T-helper 2 cell (primary cell): ENCODE measurements at places on chromosomes 3 and 15.

- no peak for DNase-seq
These were observed 14.1 kb downstream of the LYSMD4 start for GRCh38 chr15:99719096-99719541.

- no peak for DNase-seq
These were observed 115.7 kb downstream of the ARRDC4 start for GRCh38 chr15:98076021-98076816.

DNA sequence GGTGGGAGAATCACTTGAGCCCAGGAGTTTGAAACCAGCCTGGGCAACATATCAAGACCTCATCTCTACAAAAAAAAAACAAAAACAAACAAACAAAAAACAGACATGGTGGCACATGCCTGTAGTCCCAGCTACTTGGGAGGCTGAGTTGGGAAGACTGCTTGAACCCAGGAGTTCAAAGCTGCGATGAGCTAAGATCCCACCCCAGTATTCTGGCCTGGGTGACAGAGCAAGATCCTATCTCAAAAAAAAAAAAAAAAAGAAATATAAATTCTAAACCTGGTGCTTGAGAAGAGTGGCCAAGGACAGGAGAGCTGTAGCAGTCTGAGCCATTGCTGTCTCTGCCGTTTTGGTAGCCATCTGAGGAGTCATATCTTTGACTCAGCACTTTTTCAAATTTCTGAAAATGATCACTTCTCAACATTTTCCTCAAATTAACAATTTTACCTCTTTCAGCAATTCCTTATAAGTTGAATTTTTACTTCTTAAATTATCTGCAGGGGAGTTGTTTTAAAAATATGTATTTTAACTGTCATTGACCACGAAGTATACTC is 3.6 kb upstream of the DENND4A start:
- DNase-seq = no peak

DNA sequence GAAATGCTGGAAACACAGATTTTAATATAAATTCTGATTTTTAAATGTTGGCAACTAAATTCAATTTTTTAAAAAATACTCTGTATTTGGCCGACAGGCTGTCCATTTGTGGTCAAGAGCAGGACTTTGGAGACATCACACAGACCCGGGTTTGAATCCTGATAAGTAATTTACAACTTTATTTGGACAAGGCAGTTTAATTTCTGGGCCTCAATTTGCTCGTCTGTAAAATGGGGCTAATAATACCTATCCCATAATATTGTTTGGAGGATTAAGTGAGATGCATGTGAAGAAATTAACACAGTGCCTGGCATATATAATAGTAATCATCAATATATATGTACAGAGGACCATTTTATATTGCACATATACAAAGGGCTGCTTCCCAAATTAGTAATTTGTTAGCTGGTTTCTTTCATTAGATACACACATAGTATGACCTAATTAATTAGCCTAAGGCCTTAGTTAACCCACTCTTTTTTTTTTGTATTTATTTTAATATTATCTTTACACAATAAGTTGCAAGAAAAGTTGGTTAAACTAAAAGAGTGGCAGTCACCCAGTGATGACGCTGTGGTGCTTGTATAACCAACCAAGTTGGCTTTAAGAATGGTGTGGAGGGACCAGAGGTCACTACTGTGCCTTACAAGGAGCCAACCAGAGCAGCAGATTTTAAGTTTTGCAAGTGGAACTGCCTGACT is 665 bp downstream of the PIGB start:
- DNase-seq = no peak

DNA sequence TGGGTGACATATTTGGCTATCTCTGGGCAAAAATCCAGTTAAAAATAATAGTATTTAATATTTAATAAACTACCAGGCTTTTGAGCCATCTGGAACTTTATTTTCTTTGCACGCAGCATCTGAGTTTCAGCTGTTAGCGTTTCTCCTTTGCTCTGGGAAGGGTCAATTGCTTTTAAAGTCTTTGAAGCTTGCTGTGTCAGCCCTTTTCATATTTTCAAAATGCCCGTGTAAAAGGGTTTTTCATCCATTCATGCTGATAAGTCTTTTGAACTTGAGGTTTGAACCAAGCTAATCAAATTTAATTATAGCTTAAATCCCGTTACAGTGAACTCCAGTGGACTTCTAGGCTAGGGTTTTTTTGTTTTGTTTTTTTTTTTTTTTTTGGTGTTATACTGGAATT is 79.1 kb downstream of the SLC25A26 start:
- DNase-seq = no peak

- no peak for DNase-seq
These were observed 50.1 kb downstream of the CALML4 start for GRCh38 chr15:68154923-68155559.

GRCh38 chr3:104628185-104628789 is 738.4 kb upstream of the ALCAM start:
- DNase-seq = no peak

GRCh38 chr15:90086868-90087268 is 15.4 kb downstream of the IDH2 start:
- no peak for DNase-seq

- DNase-seq = no peak
These were observed 253.6 kb downstream of the MAGI1 start for GRCh38 chr3:65785065-65785645.

- no peak for DNase-seq
These were observed 103.7 kb downstream of the MEGF11 start for GRCh38 chr15:66149871-66150270.

- DNase-seq = no peak
These were observed 152.9 kb downstream of the XXYLT1 start for GRCh38 chr3:195117978-195118581.

DNA sequence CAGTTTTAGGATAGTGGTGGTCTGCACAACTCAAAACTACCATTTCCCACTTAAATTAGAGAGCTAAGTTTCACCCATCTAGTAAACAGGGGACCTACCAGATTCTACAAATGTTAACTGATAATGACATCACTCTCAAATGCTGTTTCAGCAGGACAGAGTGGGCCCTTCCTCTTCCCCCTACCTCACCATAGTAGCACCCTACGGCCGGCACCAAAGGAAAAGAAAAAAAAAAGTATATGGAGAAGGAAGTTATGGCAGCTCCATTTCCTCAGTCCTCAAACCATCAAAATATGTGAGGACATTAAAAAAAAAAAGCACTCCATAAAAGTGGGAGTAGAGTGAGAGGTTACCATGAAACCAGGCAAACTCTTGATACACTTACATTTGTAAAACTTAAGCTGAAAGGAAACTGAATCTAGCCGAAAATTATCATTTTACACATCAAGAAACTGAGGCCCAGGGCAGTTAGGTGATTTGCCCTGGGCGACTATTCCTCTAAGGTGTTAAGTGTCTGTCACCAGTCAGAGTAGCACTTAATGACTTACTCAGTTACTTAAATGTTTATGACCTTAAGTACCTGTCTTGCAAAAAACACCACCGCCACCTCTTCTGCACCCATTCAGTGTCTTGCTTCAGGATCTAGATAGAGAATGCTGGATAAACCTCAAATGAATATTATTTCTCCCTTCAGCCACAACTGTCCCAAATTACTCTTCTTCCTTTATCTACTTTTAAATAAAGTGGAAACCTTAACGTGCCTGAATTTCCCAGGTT is 2.7 kb downstream of the MSL2 start:
- no peak for DNase-seq

GRCh38 chr3:32522682-32523081 is 20.0 kb upstream of the CMTM6 start:
- no peak for DNase-seq

- no peak for DNase-seq
These were observed 54.0 kb downstream of the POLQ start for GRCh38 chr3:121491683-121492320.

GRCh38 chr15:51328926-51329325 is 9.5 kb downstream of the CYP19A1 start:
- DNase-seq = no peak

DNA sequence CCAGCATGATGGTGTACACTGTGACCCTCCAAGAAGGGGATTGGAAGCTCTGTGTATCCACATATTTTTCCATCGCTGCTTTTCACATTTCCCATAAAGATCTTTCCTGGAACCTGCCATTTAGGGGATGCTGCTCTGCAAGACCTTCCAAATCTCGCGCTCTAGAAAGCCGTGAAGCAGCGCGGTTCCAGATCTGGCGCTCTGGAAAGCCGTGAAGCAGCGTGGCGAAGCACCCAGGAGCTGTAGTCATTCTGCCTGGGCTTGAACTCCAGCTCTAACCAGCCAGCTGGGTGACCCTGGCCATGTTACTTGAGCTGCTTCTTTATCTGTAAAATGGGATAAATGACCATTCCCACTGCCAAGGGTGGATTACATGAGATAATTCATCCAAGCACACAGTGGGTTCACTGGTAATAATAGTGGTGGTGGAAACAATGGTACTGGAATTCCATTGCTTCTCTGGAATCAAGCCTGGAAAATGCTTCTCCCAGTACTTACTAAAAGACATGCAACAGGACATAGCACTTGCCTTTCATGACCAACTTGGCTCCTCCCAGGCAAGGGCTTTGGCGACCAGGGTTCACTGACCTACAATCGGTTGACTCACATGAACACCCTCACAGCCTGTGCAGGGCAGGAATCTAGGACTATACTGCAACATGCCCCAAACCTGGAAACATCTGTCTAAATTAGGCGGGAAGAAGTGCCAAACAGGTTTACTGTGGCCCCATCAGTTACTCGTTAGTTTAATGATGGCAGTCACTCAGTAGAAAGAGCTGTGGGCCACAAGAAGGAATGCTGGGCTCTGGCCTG is 70.7 kb downstream of the XXYLT1 start:
- no peak for DNase-seq

DNA sequence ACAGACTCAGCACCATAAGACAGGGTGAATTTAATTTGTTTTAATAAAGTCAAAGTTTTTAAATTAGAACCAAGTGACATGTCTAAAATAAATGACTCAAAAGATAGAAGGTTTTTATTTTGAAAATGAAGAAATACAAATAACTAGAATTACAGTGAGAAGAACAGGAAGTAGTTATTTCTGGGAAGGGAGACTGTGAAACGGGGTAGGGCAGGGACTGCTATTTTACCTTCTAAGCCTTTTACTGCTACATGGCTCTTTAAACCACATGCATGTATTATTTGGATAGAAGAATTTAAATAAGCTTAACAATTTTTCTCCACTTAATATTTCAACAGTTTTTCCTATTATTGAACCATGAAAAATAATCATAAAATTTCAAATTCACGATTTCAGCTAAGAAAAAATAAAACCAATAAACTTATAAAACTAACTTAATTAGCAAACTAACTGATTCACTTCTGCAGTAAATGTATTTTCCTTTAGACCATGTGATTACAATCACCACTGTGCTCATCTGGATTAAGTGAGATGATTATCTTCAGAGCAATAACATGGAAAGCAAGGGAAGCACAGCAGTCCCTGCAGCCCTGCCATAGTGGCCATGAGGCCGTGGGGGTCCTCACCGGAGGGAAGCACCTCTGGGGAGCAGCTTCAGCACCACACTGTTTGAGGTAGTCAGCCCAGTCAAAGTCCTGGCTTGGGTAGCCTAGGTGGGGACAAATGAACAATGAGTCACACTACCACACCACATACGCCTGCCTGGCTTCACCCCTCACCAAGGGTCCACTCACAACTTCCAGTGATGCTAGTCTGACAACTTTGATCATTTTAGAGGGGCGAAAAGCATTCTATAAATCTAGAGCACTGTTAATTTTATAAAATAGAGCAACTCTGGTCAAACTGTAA is 28.3 kb upstream of the STIMATE start:
- no peak for DNase-seq

GRCh38 chr15:35060591-35060990 is 24.5 kb downstream of the NANOGP8 start:
- DNase-seq = no peak

- no peak for DNase-seq
These were observed 1.7 kb downstream of the HEG1 start for GRCh38 chr3:125054062-125054448.
